Activated CD4-positive, alpha-beta T cell treated with anti-CD3 and anti-CD28 coated beads for 24 hours (primary cell): ENCODE measurements at places on chromosomes 4 and X.

DNA sequence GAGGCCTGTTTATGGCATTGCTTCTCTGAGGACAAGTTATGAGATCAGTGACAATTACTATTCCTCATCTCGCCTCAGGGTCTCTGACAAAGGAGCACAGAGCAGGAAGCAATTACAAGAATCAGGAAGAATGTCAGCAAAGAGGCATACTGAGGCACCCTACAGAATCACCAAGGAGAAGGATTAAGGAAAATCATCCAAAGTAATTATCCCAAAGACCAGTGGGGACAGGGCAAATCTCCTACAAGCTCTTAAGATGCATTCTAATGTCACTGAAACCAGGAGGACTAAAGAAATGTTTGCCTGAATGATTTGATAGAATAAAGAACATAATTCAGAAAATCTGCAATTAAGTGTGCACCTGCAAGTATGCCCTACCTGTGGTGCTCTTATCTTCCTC is 206.2 kb downstream of the RCHY1 start:
- no peak for DNase-seq

DNA sequence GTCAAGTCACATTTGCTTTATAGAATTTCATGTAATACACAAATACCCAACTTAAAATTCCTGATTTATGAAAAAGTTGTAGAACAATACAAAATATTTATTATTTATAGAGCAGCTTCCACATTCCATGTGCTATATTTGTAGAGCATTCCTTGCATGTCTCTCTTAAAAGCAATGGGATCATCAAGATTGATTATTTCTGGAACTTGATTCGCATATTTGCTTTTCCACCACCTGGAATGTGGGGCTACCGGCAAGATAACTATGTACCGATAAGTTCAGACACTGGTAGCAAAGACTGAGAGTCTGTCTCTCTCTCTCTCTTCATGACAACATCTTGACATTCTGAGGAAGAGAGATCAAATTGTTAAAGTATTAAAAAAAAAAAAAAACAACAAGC is 59.3 kb downstream of the MAPK10 start:
- DNase-seq: no peak

- DNase-seq: no peak
Observed at GRCh38 chrX:136525738-136526606, 6.0 kb upstream of the VGLL1 start.

GRCh38 chr4:86118711-86119110 is 241.1 kb downstream of the MAPK10 start:
- no peak for DNase-seq

- no peak for DNase-seq
Observed at GRCh38 chrX:7019555-7019954, 128.0 kb upstream of the STS start.

DNA sequence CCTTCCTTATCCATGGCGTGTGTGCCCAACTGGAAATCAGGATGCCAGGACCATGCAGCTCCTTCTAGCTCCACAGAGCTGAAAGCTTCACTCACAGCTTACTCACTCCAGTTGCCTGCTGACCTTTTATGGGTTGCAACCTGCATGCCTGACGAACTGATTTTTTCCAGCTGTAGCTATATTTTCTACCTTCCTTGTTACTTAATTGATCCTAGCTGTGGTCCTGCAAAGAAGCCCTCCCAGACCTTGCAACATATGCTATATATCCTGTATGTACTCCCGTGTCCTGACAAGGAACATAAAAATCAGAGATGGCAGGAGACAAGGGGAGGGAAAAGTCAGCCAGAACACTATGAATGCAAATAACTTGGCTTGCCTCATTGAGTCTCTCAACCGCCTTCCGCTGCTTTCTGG is 135.3 kb upstream of the LDB2 start:
- DNase-seq: no peak

- no peak for DNase-seq
Observed at GRCh38 chr4:80611678-80611979, 276.1 kb downstream of the CFAP299 start.

DNA sequence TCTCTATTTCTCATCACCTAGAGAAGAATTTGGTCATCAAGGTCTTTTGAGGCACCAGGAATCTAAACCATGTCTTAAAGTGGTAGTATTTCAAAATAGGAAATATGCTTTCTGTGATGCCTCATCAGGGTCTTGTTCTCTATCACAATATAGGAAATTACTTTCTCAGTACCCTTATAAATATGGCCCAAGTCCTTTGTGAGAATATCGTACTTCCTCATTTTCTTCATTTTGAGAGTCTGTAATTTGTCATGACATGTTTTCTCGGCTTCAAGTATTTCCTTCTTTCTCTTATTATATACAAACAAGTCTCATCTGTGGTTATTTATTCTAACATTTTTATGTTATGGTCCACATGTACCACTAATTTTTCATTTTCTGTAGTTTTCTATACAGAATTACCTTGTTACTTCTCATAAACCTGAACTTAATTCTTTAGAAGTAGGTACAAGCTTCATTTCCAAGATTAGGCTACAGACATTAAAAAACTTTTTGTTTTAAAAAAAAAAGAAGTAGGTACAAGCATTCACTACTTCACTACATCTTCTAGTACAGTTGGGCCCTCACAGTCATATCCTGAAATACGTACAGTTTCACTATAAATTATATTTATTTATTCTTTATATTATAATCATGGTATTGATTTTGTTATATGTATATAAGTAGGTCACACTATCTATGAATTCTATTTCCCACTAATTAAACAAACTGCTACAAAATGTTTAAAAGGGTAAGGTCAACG is 54.4 kb downstream of the KLHL13 start:
- no peak for DNase-seq

- DNase-seq: no peak
Observed at GRCh38 chrX:45435481-45435880, 234.8 kb upstream of the DIPK2B start.

DNA sequence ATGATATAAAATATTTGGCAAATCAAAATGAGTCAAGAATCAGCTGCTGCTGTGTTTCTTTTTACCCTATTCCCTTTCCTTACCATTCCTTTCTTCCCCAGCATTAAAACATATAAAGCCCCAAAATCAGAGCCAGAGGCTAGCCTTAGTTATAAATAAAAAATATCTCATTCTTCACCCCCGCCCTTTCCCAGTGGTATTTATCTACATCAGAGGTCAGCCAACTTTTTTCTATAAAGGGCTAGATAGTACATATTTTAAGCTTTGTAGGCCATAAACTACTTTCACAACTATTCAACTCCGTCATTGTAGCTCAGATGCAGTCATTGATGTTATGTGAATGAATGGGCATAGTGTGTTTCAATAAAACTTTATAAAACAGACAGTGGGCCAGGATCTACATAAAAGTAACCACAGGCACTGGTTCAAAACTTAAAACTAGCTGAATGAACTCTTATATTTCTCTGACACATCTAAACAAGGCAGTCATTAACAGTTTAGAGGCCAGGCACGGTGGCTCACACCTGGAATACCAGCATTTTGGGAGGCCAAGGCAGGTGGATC is 30.5 kb upstream of the TCEANC start:
- no peak for DNase-seq

DNA sequence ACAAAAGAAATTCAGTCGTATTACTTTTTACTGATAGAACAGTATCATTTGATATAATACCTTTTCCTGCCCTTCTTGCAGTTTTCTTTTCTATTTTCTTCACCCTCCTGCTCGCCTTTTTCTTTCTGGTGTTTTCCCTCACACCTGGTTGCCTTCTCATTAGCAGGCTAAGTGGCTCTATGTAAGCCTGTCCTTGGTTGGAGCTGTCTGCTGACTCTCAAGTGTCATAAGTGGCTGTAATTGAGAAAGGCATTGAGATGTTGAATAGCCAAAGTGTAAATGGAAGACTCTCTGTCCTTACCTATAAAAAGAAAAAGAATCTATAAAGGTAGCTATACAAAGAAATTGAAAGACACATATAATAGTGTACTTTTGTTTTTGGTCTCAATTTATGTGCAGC is 180.7 kb downstream of the ADGRL3 start:
- no peak for DNase-seq

DNA sequence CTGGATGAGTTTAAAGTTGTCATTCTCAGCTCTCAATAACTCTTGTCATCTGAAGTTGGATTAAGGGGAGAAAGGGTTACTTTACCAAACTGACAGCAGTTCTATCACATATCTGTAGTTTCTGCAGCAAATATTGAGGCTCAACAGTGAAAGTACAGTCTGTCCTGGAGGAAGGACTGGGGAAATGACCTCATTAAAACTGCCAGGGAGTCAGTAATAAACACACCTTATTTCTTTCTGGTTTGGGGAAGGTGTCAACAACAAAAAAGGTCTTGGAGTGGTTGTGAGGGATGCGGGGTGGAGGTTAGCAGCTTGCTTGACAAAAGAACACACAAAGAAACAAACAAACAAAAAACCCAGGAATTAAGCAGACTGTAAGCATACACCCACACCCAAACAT is 1418.0 kb downstream of the STIM2 start:
- DNase-seq: no peak

- no peak for DNase-seq
Observed at GRCh38 chrX:116317409-116317808, 119.0 kb upstream of the SLC6A14 start.

GRCh38 chr4:41160012-41160789 is 54.1 kb downstream of the APBB2 start:
- DNase-seq: no peak

DNA sequence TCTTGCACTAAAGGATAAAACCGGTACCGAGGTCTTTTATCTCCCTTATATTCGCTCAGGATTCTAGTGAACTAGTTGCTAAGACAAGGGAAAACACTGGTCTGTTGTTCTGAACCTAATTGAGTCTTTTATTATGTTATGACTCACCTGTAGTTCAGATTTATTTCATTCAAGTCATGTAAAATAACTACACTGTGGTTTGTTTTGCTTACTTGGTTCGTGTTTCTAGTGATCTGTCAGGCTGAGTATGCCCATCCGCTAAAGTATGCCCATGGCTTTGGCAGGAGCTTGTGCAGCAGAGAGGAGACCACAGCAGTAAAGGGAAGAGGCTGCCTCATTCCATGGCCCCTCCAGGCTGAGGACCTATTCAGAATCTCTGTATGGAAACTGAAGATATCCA is 126.1 kb downstream of the AFF1 start:
- DNase-seq: no peak

GRCh38 chr4:182483685-182484084 is 240.5 kb downstream of the TENM3 start:
- no peak for DNase-seq
